ENCODE measurements at places on chromosomes 5 and 9.

- no peak for DNase-seq
These were observed 4.3 kb upstream of the IL13 start for GRCh38 chr5:132653716-132654115.

DNA sequence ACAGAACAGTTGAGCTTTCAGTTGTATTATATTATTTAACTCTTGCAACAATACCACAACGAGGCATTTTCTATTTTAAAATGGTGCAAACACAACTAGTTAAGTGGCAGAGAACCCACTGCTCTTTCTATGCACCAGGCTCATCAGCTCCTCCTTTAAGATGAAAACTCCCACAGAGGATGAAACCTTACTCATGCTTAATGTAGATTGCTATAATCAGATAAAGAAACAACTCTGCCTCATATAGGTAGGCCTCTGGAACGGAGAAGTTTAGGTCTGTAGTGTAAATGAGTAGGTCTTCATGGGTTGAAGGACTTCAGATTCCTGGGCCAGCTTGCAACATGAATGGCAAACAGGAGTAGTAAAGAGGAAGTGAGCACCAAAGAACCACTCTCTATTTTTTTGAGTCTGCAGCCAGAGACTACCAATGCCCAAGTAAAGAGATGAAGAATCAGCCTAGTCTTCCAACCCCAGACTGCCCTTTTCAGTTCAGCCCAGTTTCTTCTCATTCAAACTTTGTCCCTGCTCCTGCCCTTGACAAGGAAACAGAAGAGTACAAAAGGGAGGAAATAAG is 33.9 kb downstream of the HACD4 start:
- no peak for DNase-seq

GRCh38 chr5:10734037-10734709 is 26.9 kb downstream of the DAP start:
- DNase-seq, result no peak

DNA sequence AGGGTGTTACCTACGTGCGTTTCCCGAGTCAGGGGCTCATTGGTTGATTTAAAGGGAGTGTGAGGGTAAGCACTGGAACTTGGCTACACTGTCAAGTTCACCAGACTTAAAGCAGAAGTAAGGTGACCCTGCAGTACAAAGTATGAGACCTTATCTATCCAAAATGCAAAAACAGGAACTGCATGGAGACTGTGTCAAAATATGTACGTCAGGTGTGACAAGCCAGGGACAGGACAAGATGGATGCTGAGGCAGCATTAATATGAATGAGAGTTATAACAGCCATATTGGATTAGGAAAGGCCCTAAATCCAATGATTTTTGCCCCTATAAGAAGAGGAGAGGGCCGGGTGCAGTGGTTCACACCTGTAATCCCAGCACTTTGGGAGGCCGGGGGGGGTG is 15.4 kb upstream of the SUSD3 start:
- DNase-seq, result no peak

DNA sequence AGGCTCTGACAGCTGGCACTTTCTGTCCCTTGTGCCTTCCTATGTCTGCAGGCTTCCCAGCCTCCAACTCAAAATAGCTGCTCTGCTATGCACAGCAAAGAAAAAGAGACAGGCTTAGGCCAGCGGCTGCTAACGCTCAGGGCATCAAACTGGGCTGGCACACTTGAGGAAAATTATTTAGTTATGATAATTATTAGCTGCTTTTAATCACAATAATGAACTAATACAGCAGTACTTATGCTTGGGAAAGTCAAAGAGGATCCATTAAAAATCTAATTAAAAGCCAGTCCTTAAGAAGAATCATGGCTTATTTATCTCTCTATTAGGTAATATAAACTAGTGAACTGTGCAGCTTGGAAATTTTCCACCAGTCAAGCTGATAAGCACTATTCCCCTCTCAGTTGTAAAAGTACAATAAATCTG is 233.2 kb downstream of the SLIT3 start:
- DNase-seq, result no peak

GRCh38 chr5:96673127-96673526 is 11.0 kb downstream of the CAST start:
- DNase-seq, result no peak

DNA sequence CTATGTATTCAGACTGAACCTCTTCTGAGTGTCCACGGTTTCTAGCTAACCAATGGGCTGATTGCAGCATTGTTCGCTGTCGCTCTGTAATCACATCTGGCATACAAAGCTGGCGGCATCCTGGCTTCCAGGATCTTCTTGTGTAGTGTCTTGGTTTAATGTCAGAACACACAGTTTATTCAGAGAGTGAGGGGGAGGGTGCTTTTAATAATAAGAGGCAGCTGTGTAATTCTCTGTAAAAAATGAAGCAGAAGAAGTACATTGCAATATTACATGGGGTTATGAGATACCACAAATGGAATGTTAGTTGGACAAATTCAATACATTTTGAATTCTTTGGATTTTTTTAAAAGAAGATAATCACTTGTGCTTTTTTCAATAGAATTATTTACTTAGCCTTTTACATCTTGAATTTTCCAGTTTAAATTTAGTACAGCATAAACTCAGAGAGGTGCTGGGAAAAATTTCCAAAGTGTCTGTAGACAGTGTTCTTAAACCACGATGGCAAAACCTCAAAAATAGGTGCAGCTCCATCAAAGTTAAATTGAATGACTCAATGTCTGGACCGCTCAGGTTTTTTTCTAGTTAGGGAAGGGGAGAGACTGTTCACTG is 206.0 kb downstream of the PCSK1 start:
- DNase-seq, result no peak

DNA sequence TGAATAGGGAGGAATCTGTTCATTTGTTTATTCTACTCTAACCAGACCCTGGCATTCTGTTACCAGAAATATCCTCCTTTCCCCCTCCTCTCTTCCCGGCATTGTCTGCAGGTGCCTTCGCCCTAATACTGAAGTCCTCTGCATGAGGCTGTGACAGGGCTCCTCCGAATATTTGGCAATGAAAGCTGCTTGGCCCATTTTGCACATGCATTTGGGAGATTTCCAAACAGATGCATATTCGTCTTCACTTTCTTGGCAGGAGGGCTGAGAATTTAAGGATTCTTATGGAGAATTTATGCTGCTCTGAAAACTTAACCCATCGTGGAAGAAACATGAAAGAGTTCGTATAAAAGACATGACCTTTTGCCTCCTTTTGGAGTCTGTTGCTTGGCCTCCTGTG is 484.0 kb downstream of the ZNF608 start:
- no peak for DNase-seq

DNA sequence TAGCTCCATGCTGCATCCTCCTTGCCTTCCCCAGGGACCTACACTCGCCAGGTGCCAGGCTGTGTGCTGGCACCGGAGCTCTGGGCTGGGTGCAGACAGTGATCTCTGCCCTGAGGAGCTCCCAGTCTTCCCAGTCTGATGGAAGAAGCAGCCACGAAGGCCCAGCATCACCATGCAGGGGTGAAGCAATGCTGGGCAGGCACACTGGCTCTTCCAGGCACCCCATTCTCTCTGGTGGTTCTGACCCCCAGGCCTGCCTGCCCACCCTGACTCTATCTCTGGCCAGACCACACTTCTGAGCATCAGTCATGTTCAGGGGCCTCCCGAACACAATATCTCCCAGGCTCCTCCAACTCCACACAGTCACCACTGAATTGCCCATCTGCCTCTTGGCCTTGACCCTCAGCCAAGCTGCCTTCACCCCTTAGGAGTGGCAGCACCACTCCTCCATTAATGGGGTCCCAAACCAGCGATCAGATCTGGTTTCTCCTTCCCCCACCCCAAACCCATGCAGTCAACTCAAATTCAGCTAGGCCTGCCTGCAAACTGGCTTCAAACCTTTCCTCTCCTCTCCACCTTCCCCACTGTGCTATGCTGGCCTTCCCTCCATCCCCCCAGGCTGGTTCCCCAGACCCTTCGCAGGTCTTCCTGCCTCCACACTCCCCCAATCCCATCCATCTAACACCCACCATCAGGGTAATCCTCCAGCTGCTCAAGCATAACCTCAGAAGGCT is 102.7 kb upstream of the MVB12B start:
- no peak for DNase-seq

DNA sequence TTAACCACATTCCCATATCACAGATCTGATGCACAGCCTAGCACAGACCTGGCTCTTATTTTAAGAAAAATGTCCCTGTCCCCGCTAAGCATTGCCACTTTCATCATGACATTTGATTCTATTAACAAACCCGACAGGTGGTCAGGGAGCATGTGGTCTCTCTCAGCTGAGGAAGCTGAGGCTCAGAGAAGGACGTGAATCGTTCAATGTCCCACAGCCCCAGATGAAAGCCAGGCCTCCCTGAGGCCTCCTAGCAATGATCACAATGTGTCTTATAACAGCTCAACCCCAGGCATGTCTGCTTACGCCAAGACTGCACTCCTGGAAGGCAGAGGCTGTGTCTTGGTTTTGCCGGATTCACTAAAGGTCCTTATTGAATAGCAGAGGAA is 10.4 kb upstream of the CRB2 start:
- DNase-seq, result no peak

GRCh38 chr5:122500245-122501088 is 188.4 kb downstream of the SNCAIP start:
- no peak for DNase-seq

DNA sequence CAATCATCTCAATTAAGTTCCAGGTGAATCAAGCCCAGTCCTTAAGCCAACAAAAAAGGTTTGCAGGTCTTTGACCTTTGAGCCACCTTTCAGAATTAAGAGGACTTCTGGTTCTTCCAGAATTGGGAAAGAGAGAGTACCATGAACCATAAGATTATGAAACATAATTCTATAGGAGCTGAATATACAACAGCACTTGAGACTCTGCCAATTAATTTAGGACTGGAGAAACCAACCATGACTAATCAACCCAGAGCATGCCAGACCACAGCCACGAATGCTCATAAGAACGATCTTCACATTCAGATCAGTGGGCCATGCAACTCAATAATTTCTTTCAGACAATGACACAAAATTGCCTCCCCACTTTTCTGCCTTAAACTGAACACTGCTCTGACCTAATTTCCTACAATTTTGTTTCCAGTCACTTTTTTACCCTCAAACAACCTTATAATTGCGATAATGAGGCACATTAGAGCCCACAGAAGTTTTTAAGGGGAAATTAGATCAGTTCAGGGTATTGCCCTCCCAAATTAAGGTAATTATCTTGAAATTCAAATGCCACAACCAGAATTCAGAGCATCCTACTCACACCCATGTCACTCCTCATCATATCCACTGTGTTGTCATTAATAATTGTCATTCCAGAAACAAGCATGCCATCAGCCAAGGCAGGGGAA is 213.4 kb downstream of the ATPSCKMT start:
- no peak for DNase-seq

DNA sequence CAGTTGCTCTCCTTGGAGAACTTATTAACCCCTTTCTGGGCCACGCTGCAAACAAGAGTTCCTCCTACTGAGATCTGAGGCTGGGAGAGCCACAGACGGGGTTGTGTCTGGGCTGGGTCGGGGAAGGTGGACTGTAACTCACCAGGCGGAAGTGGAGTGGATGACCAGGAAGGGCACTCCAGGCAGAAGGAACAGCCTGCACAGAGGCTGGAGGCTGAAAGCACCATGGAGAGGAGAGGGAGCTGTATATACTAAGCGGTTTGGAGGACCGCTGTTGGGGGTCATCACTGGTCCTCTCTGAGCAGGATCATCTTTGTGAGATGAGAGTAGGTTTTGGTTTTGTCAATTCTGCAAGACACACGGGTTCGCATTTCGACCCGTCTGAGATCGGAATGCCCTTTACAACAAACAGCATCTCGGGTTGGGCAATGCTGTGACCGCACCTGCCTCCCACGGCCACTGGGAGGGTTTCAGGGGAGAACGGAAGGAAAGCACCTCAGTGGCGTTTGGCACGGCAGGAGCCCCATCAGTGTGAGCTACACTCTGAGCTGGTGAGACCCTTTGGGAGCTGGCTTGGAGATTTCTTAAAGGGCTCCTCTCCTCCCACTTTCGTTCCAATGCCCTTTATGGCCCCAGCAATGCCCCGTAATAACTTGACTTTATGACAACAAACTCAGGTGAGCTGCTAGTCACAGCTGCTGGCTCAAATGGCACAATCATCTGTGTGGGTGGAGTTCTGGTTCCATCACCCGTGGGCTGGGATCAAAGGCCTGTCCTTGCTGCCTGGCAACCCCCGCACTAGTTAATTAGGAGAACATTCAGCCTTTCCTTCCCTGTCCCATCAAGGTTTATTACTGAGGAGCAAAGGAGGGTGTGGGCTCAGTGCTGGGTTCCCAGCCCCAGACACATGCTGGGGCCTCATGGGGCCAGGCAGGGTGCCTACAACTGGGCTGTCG is 18.7 kb upstream of the NEURL1B start:
- DNase-seq, result no peak

DNA sequence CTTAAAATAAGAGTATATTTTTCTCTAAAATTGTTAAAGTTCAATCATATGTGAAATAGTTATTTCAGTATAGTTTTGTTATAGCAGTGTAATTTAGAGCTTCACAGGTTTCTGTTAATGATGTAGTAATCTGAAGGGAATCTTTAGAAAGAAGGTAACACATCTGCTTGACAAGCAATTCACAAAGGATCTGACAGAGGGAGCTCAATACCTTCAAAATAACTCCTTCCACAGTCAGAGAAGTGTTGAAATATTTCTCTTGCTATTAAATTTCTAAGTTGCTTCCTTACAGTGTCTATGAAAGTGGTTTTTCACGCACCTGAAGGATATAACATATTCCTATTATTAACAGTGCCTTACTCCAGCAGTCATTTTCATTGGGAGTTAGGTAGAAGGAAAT is 44.9 kb downstream of the SLC25A51 start:
- no peak for DNase-seq

GRCh38 chr5:74624501-74624900 is 16.0 kb downstream of the ENC1 start:
- no peak for DNase-seq

GRCh38 chr5:10279925-10280720 is 27.6 kb downstream of the CMBL start:
- DNase-seq, result no peak

GRCh38 chr9:137055385-137056364 is 1.8 kb upstream of the ENTPD2 start:
- no peak for DNase-seq

DNA sequence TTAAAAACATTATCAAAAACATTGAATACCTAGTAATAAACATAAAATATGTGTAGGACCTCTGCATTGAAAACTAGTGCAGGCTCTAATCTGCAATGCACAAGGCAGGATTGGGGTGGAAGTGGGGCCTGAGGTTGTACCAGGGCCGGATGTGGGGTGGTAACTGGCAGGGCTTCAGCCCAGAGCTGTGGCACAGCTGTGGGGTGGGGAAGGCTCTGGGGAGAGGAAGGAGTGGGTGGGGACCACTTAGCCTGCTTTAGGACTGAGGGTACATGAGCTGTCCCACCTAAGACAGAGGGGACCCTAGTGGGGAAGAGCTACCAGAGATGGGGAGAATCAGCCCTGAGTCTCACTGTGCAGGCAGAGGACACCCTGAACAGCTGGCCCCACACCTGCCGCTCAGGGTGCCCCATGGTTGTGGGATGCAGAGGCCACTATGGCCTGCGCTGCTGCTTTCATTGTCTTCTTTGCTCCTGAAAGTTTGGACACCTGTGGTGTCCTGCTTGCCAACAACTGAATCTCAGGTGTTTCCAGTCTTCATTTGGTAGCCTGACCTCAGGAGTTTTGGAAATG is 311.4 kb downstream of the TLE4 start:
- peak; percentile 12 for DNase-seq
